ENCODE measurements at places on chromosomes 1 and 21. TPM values are rescaled to one million over a fixed set of nuclear protein-coding genes. Genes with fewer than 3 reads are reported as not detected.

DNA sequence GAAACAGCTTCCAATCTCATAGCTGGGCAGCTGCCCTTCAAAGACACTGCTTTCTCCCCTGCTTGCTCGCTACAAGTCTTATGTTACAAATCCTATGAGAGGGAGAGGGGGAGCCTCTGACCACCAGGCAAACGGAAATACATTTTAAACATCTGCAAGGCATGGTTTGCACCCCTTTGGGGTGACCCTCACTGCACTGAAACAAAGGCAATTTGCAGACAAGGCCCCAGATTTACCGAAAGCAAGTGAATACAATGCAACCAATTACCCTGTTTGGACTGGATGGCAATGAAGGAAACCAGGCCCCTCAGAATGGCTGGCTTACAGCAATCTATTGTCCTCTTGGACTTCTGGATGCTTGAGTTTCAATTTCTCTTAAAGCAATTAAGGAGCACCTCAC lies 11.8 kb upstream of the ATP13A2 start:
- no peak for DNase-seq

GRCh38 chr1:53697721-53698383 lies 41.1 kb downstream of the GLIS1 start:
- DNase-seq, result no peak

DNA sequence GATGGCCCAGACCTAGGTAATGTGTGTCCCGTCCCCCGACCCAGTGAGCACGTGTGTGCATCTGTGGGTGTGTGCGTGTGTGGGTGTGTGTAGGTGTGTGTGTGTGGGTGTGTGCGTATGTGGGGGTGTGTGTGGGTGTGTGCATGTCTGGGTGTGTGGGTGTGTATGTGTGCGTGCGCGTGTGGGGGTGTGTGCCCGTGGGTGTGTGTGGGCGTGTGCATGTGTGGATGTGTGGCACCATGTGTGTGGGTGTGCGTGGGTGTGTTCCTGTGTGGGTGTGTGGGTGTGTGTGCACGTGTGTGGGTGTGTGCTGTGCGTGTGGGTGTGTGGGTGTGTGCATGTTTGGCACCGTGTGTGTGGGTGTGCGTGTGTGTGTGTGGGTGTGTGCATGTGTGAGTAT lies 309.5 kb downstream of the KIF26B start:
- DNase-seq, result no peak

GRCh38 chr1:109796484-109797302 lies 33.0 kb upstream of the EPS8L3 start:
- no peak for DNase-seq

- DNase-seq, result no peak
These were observed 667 bp downstream of the ZDHHC18 start for GRCh38 chr1:26827106-26827604.

- DNase-seq, result no peak
These were observed 73.4 kb downstream of the GALNT2 start for GRCh38 chr1:230140221-230141020.

- DNase-seq, result peak; percentile 8
These were observed 116.0 kb downstream of the TTLL7 start for GRCh38 chr1:83882906-83883305.

DNA sequence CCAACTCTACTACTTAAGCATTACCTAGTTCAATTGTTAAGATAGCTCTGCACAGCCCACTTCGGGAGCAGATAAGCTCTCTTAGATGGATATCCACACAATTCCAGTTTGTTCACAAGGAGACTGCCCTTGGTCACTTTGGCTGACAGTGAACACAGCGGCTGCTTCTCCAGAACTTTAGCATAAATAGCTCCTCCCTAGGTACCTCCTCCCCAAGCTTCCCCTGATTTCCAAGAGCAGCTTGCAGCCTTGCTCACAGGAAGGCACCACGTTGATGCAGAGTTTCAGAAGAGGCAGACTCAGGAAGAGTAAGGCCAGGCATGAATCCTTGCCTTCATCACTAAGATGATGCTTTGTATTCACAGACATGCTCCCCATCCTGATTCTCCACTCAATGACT lies 24.7 kb downstream of the TFF3 start:
- no peak for DNase-seq

DNA sequence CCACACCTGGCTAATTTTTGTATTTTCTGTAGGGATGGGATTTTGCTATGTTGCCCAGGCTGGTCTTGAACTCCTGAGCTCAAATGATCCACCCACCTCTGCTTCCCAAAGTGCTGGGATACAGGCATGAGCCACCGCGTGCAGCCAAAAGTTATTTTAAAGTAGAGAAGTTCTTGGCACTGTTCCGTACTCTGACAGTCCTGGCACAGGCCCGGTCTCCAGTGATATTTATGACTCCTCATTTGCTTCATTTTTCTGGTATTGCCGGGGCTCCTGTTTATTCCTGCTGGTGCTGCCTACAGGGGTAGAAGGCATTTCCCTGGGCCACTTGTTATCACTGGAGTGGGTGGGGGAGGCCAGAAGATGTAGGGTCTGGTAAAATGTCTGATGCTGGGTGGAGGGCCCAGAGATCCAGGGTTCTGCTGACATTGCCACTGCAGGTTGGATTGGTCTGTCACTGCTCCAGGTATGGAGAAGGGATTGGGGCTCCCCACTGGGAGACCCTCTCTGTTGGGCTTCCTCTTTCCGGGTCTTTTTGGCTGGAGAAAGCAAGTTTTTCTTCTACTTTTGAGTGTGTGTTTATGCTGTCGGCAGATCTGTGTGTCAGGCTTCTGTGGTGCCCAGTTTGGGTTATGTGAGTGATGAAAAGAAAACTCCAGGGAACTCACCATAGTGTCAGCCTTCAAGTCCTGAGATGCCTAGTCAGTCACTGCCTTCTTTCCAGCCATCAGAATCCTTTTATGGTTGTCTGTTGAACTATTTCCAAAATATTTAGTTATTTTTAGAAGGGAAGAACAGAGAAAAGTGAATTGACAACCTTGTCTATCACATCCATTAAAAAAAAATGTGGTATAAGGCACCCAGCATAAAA lies 4.5 kb downstream of the MROH7 start:
- no peak for DNase-seq

GRCh38 chr21:42629933-42630589 lies 23.4 kb upstream of the PDE9A start:
- no peak for DNase-seq

DNA sequence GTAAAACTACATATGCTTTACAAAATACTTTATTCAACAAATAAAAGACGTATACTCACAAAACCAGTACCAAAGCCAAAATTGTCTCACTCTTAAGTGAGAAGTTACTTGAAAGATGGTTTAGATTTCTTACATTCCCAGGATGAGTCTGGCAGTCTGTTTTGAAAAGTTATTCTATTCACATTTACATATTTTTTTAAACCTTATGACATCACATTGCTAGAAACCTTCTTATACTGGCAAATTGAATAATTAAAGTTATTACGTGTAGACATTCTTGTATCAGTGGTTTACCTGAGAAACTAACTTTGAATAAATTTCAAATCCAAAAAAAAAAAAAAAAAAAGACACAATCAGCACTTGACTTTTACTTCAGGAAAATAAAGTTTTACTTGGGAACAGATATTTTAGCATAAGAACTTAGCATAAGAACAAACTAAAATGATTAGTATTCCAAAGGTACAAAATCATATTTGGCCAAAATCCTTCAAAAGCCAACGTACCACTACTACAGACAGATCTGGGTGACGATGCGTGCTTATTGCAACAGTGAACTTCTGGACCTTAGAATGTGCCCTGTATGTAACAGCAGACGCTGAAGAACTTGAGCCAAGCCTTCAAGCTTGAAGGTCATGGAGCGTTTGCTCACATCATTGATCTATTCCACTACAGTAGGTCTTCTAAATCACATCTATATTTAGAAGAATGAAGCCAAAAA lies 2.5 kb downstream of the CDC42BPA start:
- DNase-seq, result peak; percentile 56

DNA sequence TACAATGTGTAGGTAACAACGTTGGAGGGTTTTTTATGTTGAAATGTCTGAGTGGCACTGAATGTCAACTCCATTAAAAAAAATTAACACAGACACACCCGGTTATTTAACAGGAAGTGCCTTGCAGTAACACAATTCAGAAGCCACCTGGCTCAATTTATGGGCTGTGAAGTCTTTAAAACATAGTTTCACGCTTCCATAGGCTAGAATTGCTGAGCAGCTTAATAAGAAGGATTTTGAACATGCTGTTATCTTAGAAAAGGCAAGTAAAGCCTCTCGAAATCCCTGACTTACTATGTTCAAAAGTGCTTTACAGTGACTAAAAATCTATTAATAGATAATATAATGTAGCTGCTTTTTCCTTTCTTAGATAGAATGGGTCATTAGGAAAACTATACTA lies 19.7 kb downstream of the SRSF4 start:
- DNase-seq, result no peak

- DNase-seq, result no peak
These were observed 43.8 kb downstream of the RUNX3 start for GRCh38 chr1:24886241-24886640.

DNA sequence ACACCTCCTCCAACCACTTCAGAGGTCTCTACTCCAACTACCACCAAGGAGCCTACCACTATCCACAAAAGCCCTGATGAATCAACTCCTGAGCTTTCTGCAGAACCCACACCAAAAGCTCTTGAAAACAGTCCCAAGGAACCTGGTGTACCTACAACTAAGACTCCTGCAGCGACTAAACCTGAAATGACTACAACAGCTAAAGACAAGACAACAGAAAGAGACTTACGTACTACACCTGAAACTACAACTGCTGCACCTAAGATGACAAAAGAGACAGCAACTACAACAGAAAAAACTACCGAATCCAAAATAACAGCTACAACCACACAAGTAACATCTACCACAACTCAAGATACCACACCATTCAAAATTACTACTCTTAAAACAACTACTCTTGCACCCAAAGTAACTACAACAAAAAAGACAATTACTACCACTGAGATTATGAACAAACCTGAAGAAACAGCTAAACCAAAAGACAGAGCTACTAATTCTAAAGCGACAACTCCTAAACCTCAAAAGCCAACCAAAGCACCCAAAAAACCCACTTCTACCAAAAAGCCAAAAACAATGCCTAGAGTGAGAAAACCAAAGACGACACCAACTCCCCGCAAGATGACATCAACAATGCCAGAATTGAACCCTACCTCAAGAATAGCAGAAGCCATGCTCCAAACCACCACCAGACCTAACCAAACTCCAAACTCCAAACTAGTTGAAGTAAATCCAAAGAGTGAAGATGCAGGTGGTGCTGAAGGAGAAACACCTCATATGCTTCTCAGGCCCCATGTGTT lies 66.6 kb downstream of the TPR start:
- no peak for DNase-seq

GRCh38 chr1:208374391-208374941 lies 130.3 kb upstream of the PLXNA2 start:
- DNase-seq, result no peak

DNA sequence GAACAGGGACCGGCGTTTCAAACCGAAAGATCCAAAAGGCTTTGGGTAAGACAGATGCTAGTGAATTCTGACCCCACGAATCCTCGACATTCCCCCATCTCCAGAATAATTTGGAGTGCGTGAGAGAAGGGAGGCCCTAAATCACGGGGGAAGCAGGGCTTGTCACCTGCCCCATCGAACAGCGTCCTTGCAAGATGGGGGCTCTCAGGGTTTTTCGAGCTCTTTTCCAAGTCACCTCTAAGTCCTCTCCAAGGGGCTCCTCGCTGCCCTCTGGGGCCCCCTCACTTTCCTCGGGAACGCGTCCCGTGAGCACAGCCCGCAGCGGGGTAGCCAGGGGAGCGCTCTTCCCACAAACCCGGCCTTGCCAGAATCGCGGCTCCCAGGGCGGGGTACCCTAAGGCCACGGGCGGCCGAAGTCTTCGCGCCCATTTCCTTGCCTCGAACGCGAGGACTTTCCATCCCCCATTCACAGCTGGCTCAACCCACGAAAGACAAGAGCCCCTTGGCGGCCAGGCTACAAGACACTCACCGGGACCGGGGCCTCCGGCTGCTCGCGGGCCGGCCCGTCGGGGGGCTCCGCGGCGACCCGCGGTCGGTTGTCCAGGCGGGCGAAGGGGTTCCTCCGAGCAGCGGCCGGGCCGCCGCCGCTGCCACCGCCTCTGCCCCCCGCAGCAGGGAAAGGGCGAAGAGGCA lies 546 bp downstream of the DONSON start:
- peak; percentile 31 for DNase-seq

- no peak for DNase-seq
These were observed 13.7 kb downstream of the ZBTB17 start for GRCh38 chr1:15962176-15962575.

GRCh38 chr1:100752791-100753190 lies 33.2 kb downstream of the VCAM1 start:
- DNase-seq, result no peak

DNA sequence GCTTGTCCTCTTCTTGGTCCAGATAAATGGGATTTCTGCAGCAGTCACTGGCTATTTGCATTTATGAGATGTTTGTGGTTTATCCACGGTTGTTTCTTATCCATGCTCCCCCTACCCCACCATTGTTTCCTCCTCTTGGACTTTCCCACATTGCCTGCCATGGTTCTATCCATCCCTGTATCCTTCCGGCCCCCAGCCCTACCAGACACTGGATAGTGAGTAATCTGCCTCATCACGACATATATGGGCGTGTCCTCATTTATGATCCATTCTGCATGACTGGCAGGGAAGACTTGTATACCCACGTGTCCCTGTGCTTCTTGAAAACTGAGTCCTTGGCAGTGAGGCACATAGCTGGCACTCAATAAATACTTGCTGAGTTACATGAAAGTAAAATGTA lies 40.1 kb downstream of the CACNA1S start:
- DNase-seq, result no peak

GRCh38 chr1:165222580-165222979 lies 133.9 kb downstream of the LMX1A start:
- no peak for DNase-seq

FOXE3 gene
- total RNA-seq, result not detected

CENPF gene
- under 0.01 TPM for total RNA-seq

KPRP gene
- total RNA-seq, result not detected

KIAA1614 gene
- total RNA-seq, result 0.52 TPM

PBX1 gene
- 111 TPM for total RNA-seq

FABP3 gene
- total RNA-seq, result not detected

FAAH gene
- 47.0 TPM for total RNA-seq

CC2D1B gene
- 48.5 TPM for total RNA-seq

TNFSF4 gene
- 1.3 TPM for total RNA-seq

ELOA gene
- 28.0 TPM for total RNA-seq

MROH9 gene
- total RNA-seq, result not detected

CELSR2 gene
- total RNA-seq, result 7.3 TPM

SNIP1 gene
- total RNA-seq, result 7.0 TPM

Data from body of pancreas (tissue), 4 donors.